ENCODE measurements at places on chromosomes 1 and 21.

DNA sequence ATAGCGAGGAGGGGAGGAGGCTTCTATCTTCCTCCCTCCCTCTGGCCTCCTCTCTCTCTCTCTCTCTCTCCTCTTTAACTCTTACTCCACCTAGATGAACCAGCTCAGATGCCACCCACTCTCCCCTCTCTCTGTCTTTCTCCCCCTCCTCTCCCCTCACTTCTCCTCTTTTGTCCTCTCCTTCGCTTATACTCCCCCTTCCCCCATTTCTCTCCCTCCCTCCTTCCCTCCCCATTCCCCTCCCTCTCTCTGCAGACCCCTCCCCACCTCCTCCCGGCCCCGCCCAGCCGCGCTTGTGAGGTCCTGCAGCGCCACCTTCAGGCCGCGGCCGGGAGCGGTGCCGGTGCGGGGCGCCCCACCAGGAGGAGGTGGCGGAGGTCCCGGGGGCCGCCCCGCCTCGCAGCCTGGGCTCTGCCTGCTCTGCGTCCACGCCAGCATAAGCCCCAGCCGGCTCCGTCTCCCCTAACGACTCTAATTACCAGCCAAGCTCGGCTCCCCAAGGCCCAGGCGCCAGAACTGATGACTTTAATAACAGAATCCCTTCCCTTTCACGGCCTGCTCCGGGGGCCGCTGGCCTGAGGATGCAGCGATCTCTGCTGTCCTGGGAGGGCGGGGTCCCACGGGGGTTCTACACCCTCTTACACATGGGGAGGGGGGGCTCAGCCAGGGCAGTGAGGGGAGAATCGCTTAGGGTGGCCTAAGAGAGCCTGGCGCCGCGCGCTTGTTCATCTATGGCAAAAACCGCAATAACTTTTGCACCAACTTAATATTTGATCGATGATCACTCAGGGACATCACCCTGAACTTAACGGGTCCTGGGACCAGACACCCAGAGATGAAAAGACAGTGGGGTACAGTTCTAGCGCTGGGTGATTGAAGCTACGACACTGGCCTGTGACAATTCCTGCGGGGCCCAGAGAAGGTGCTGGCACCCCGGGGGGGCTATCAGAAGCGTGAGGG, 637.3 kb downstream of the MATN1 start:
- no peak for DNase-seq

GRCh38 chr1:109482242-109482641, 1.5 kb upstream of the ATXN7L2 start:
- no peak for DNase-seq

DNA sequence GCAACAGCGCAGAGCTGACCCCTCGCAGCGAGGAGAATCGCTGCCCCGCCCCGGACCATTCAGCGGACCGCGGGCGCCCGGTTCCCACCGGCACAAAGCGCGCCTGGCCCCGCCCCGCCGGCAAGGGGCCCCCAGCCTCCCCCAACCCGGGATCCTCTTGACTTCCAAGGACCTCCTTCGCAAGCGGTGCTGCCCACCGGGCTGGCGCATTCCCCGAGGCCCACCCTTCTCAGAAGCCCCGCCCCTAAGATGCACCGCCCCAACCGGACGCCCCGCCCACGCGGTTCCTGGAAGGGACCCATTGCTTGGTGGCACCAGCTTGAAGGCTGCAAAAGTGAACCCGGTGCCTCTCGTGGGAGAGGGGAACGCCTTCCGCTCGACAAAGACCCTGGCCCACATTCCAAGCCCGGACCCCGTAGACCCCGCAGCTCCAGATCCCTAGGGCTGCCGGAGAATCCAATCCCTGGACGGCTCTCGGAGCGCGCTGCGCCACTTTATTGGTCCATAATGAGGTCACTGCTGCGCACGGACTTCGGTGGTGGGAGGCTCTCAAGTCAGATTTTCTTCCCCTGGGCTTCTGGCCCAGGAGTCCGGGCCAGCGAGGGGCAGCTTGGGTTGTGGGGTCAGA, 2.0 kb downstream of the HES3 start:
- no peak for DNase-seq

GRCh38 chr1:65165269-65165993, 17.4 kb downstream of the AK4 start:
- DNase-seq = no peak

DNA sequence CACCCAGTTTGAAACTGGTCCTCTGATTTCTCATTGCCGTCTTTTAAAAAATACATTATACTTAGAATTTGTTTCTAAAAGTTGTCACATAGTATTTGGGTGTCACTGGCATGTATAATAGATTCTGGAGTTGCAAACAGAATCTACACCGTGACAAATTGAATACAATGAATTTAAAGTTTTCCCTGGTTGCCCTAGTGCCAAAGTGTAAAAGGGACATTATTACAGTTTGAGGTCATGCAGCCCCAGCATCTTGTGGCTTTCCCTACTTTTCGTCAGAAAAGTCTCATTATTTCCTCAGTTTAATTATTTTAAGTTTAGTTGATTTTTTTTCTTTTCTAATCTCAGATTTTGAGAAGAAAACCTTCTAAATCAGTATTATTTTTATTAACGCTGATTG, 155.9 kb downstream of the DISP1 start:
- DNase-seq = no peak

All from stimulated activated CD4-positive, alpha-beta T cell treated with anti-CD3 and anti-CD28 coated beads, TNF-alpha, amount 100 ng/mL, for 1 hour (primary cell).